ENCODE measurements at places on chromosomes 12 and 14.
A peak's percentile ranks its signal among the peaks of the same experiment; 100 is the strongest.

DNA sequence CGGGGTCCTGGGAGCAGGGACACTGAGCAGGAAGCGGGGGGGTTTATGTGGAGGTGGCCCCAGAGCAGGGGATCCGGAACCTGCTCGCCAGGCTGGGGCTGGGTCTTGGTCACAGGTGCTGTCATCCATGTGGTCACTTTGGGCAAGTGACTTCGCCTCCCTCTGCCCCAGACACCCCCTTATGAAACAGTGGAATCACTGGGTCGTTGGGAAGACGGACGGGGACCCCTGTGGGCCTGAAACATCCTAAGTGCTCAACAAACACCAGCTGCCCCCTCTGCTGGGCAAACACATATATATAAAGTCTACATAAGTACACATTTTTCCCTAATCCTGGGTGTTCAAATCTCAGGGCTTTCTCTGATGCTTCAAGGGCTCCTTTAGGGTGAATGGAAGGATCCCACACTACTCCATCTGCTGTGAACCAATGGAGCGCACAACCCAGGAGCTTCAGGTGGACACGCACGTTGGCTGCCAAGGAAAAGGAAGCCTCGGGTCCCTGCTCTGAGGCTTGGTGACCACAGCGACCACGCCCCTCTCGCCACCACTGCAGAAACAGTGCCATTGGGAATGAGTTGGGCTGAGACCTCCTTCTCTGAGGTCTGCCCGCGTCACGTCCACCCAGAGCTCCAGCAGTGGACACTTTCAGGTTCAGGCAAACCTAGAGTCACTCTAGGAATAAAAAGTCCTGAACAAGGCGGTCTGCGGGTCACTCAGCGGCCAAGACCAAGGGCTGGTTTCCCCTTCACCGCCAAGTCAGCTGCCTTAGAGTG is 54.6 kb downstream of the CDC42BPB start:
- no peaks in the 10 kb centered on the region for H3K27me3 ChIP-seq
- DNase-seq, result no peak
- H3K36me3 ChIP-seq, result no peaks in the 10 kb centered on the region
- H3K4me1 ChIP-seq, result no peaks in the 10 kb centered on the region
- no peak overlapping the region for H3K27ac ChIP-seq
- no peak overlapping the region for H3K4me3 ChIP-seq

GRCh38 chr14:78131201-78131600 is 39.0 kb upstream of the NRXN3 start:
- H3K27ac ChIP-seq, result no peak overlapping the region
- H3K4me1 ChIP-seq, result no peaks in the 10 kb centered on the region
- no peak for DNase-seq
- no peaks in the 10 kb centered on the region for H3K36me3 ChIP-seq
- no peak overlapping the region for H3K4me3 ChIP-seq

- H3K4me1 ChIP-seq, result peaks cover 6% of the 10 kb centered on the region
- no peaks in the 10 kb centered on the region for H3K27me3 ChIP-seq
- DNase-seq, result no peak
- no peak overlapping the region for H3K27ac ChIP-seq
- H3K36me3 ChIP-seq, result no peaks in the 10 kb centered on the region
Measured at GRCh38 chr12:6165395-6165794, 34.8 kb upstream of the CD9 start.

DNA sequence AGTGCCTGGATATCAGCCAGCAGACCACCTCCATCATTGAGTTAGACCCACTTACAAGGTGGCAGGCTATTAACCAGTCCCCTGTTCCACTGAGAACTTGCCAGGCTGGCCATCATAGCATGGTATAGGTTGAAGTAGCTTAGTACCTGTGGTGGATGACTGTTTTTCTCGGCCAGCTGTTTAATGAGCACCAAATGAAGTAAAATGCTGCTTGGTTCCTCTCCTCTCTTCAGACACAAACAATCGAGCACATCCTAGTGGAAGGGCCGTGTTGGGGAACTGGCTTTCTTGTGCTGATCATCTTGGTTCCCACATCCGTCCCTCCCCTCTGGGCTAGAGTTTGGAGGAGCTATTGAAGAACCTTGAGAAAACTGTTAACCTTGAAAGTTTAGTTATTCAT is 486.2 kb downstream of the RAD51B start:
- no peaks in the 10 kb centered on the region for H3K36me3 ChIP-seq
- no peak overlapping the region for H3K27ac ChIP-seq
- DNase-seq, result no peak
- no peak overlapping the region for H3K4me3 ChIP-seq

GRCh38 chr12:113161415-113162016 is 12.0 kb downstream of the CFAP73 start:
- no peak for DNase-seq
- H3K27ac ChIP-seq, result no peak overlapping the region
- no peaks in the 10 kb centered on the region for H3K4me1 ChIP-seq
- H3K27me3 ChIP-seq, result no peaks in the 10 kb centered on the region

DNA sequence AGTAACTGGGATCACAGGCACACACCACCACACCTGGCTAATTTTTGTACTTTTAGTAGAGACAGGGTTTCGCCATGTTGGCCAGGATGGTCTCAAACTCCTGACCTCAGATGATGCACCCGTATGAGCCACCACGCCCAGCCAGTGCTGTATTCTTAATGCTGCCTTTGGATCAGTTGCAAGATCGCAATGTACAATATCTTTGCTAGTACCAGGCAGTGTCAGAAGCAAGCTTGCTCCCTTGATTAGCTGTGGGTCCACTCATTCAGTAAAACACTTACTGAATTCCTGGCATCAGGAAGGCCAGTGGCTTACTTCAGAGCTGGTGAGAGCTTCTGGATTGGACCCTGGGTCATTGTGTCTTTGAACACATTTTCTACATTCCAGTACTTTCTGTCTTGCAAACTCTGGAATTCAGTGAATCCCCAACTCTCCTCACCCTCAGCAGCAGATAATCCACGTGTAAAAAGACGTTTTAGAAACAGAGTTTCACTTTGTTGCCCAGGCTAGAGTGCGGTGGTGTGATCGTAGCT is 1183.7 kb downstream of the AACS start:
- DNase-seq, result no peak
- no peaks in the 10 kb centered on the region for H3K36me3 ChIP-seq
- no peaks in the 10 kb centered on the region for H3K4me1 ChIP-seq
- H3K27me3 ChIP-seq, result no peaks in the 10 kb centered on the region

DNA sequence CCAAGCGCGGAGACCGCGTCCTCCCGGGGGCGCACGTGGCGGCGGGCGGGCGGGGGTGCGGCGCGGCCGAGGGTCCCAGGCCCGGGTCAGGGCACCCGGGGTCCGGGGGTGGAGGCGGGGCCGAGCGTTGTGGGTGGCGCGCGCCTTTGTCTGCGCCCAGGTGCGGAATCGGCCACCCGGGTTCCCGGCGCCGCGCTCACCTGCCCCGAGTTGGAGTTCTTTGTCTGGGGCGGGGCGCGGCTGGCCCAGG is 50.1 kb downstream of the LRCOL1 start:
- no peaks in the 10 kb centered on the region for H3K36me3 ChIP-seq
- no peaks in the 10 kb centered on the region for H3K27me3 ChIP-seq
- H3K27ac ChIP-seq, result no peak overlapping the region
- peaks cover 13% of the 10 kb centered on the region for H3K4me1 ChIP-seq
- peak overlapping the region; percentile 73 for H3K4me3 ChIP-seq

DNA sequence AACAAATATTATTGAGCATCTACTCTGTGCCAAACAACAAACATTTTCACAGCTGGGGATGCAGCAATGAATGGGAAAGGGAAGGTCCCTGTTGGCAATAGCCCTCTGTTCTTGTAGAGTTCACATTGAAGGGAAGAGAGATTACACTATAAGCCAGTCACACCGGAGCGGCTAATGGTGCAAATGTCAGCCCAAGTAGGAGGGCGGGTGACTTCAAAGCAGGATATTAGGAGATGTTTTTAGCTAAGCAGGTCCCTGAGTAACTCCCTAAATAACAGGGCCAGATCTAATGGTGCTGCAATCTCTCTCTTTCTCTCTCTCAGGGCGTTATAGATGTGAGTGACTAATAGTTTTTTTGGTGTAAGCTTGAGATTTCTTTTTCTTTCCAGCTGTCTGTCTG is 30.7 kb downstream of the FLVCR2 start:
- H3K4me3 ChIP-seq, result no peak overlapping the region
- H3K36me3 ChIP-seq, result no peaks in the 10 kb centered on the region
- peaks cover 4% of the 10 kb centered on the region for H3K4me1 ChIP-seq
- no peaks in the 10 kb centered on the region for H3K27me3 ChIP-seq

GRCh38 chr14:95699412-95699811 is 13.2 kb downstream of the TCL1B start:
- H3K27me3 ChIP-seq, result no peaks in the 10 kb centered on the region
- DNase-seq, result no peak
- H3K36me3 ChIP-seq, result no peaks in the 10 kb centered on the region
- H3K4me3 ChIP-seq, result no peak overlapping the region
- no peaks in the 10 kb centered on the region for H3K4me1 ChIP-seq

DNA sequence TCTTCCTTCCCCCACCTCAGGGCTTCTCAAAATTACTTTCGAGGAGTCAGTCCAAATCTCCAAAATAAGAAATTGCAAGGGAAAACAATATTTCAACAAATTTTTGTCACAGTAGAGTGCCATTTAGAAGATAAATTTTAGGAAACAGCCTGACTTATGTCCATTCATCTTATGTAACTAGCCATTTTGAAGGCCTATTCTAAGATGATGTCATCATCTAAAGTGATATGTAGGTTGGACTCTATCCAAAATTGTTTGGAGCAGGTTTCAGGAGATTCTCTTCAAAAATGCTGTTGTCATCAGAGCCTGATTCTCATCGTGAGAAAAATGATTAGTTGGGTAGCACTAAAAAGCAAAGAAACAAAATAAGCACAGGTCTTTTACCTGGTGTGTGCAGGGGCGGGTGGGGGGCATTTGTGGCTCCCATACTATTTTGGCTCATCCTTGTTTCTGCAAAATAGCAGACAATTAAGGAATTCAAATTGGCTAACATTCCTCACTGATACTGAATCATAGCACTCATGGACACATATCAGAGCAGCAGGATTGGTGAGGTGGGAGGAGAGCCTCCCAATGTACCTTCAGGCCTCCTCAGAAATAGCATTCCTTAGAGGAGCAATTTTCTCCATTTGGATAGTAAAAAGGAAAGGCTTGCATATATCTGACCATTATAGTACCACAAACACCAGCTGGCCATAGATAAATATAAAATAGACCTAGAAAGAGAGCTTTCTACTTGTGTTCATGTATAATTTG is 360.9 kb upstream of the NAV3 start:
- no peaks in the 10 kb centered on the region for H3K27me3 ChIP-seq
- H3K4me1 ChIP-seq, result no peaks in the 10 kb centered on the region
- no peak overlapping the region for H3K27ac ChIP-seq

DNA sequence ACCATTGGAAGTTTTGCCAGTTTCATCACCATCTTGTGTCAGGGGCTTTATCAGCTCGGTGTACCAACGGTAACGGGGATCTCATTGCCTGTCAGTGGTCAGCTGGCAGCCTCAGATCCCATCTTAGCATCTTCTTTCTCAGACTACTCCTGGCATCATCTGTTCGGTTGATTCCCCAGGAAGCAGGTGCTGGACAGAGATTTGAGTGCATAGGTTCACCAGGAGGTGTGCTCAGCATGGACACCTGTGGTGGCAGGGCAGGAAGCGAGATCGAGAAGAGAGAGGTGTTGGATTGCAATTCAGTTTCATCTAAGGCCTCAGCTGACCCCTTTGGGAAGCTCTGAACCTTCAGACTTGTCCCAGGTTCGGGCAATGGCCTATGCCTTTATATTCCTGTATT is 76.0 kb downstream of the C12orf75 start:
- H3K27me3 ChIP-seq, result no peaks in the 10 kb centered on the region
- H3K36me3 ChIP-seq, result no peaks in the 10 kb centered on the region
- H3K27ac ChIP-seq, result no peak overlapping the region
- DNase-seq, result no peak
- no peak overlapping the region for H3K4me3 ChIP-seq

DNA sequence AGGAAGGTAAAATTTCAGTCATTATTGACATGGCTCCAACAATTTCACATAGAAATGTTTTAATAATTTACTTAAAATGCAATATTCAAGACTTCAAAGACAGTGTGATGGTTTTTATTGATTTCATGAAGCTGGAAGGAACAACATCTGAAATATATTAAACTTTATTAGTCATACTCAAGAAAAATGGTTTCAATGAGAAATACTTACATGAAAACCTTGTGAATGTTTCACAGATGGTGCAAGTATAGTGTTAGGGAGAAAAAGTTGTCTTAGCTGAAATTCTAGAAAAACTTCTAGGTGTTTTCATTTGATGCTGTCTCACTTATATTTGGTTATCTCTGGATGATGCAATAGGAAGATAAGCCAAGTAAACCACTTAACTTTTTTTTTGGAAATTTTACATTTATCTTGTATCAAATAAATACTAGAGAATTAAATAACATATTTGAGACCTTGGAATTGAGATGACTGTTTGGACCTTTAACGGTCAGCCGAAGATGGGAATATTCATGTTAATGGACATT is 65.5 kb downstream of the PELI2 start:
- no peak overlapping the region for H3K4me3 ChIP-seq
- H3K36me3 ChIP-seq, result no peaks in the 10 kb centered on the region
- no peak for DNase-seq
- H3K27ac ChIP-seq, result no peak overlapping the region
- no peaks in the 10 kb centered on the region for H3K27me3 ChIP-seq

GRCh38 chr12:52364901-52365489 is 2.3 kb downstream of the KRT85 start:
- no peaks in the 10 kb centered on the region for H3K36me3 ChIP-seq
- DNase-seq, result no peak
- H3K27me3 ChIP-seq, result no peaks in the 10 kb centered on the region
- H3K27ac ChIP-seq, result no peak overlapping the region

DNA sequence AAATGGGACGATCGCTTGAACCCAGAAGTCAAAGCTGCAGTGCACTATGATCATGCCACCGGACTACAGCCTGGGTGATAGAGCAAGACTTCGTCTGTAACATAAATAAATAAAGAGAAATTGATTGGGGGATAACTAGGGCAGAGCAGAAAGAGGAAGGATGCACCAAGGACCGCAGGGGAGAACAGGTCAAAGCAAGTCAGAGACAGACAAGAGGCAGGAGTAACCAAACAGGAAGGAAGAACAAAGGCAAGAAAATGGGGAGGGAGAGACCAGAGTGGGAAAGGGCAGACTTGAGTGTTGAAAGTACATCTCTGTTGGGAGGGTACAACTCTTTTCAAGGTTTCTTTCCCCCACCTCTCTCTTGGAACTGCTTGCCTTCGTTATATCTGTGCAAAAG is 50.8 kb upstream of the ELK3 start:
- no peak overlapping the region for H3K4me3 ChIP-seq
- H3K36me3 ChIP-seq, result no peaks in the 10 kb centered on the region
- no peak for DNase-seq
- no peak overlapping the region for H3K27ac ChIP-seq

GRCh38 chr12:85825746-85826145 is 10.5 kb downstream of the RASSF9 start:
- no peak for DNase-seq
- H3K27me3 ChIP-seq, result no peaks in the 10 kb centered on the region
- H3K27ac ChIP-seq, result no peak overlapping the region
- H3K36me3 ChIP-seq, result no peaks in the 10 kb centered on the region

- DNase-seq, result no peak
- H3K27ac ChIP-seq, result no peak overlapping the region
- no peaks in the 10 kb centered on the region for H3K36me3 ChIP-seq
- no peaks in the 10 kb centered on the region for H3K4me1 ChIP-seq
- peaks cover 3% of the 10 kb centered on the region for H3K27me3 ChIP-seq
Measured at GRCh38 chr12:4954621-4955354, 45.1 kb downstream of the KCNA1 start.

- no peak overlapping the region for H3K4me3 ChIP-seq
- DNase-seq, result no peak
- no peaks in the 10 kb centered on the region for H3K36me3 ChIP-seq
- H3K27me3 ChIP-seq, result no peaks in the 10 kb centered on the region
- no peaks in the 10 kb centered on the region for H3K4me1 ChIP-seq
Measured at GRCh38 chr12:67018105-67018504, 251.1 kb upstream of the CAND1 start.

GRCh38 chr12:115726691-115727090 is 550.8 kb downstream of the MED13L start:
- no peaks in the 10 kb centered on the region for H3K36me3 ChIP-seq
- no peak overlapping the region for H3K27ac ChIP-seq
- no peaks in the 10 kb centered on the region for H3K27me3 ChIP-seq
- no peak for DNase-seq

Data from Panc1 (cell line).